ENCODE measurements at places on chromosomes 6 and 20.

DNA sequence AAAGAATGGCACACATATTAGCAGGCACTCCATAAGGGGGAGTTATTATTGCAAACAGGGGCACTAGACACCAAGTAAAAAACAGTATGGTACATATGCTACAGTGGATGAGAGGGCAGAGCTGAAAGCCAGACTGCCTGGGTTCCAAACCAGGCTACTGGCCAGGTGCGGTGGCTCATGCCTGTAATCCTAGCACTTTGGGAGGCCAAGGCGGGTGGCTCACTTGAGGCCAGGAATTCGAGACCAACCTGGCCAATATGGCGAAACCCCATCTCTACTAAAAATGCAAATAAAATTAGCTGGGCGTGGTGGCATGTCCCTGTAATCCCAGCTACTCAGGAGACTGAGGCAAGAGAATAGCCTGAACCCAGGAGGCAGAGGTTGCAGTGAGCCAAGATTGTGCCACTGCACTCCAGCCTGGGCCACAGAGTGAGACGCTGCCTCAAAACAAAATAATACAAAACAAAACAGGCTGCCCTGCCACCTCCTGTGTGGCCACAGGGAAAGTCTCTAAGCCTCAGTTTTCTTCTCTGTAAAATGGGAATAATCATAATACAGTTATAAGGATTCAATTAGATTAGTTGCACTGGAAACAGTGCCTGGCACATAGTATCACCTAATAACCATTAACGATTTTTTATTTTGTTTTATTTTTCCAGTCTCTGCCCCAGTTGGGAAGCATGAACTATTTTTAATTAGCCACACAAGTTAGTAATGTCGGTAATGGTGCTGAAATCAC lies 7.5 kb upstream of the TTPAL start:
- no peak for DNase-seq

DNA sequence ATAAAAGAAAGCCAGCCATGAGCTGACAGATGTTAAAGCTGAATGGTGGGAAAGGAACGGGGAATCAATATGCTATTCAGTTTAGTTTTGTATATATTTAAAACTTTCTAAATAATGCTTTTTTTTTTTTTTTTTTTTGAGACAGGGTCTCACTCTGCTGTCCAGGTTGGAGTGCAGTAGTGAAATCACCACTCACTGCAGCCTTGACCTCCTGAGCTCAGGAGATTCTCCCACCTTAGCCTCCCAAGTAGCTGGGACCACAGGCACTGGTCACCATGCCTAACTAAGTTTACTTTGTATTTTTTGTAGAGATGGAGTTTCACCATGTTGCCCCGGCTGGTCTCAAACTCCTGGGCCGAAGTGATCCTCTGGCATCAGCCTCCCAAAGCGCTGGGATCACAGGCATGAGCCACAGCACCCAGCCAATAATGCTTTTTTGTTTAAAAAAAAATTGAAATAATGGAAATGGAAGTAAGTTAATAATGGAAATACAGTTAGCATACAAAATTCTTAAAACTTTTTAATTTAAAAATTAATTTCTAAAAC lies 19.1 kb downstream of the EPB41L2 start:
- no peak for DNase-seq

GRCh38 chr20:35172434-35172806 lies 548 bp downstream of the PROCR start:
- DNase-seq: no peak

DNA sequence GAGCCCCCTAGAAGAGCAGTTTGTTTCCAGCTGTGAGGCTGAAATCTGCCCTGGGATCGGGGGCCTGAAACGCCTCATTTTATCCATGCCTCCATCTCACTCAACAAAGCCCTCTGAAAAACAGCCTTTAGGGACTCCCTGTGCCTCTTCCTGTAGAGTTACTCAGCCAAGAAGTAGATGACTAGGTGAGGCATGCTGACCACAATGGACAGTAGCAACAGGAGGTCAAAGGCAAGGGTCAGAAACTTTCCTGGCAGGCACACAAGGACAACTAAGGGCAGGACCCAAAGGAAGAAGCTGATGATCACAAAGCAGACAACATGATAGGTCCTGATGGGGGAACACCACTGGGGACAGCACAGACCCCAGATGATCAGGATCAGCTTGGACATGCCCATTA lies 12.8 kb downstream of the MAS1L start:
- no peak for DNase-seq

DNA sequence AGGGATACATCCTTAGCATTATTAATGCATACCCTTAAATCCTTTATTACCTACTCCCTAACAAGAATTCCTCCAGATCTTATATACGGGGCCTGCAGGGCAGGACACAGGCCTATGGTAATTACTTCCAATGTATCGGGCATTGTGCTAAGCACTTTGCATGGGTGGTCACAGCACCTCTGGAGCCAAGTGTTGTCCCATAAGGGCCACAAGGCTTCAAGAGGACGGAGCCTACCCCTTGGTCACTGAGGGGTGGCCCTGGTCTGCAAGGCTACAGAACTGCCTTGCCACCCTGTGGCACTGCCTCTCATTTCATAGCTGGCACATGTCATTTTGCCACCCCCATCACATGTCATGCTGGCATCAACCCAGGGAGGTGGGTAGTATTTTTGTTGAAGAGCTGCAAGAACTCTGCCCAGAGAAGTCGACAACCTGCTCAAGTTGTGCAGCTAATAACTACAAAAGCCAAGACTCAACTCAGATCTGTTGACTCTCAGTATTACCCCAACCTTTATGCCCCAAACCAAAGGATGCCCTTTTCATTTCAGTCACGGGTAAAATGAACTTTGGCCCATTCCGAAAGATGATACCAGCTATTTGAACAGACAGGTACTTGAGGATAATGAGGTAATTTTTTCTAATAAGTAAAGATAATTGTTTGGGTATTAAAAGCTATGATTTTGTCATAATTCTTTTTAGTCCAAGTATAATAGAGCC lies 144.1 kb upstream of the AKAP12 start:
- no peak for DNase-seq

DNA sequence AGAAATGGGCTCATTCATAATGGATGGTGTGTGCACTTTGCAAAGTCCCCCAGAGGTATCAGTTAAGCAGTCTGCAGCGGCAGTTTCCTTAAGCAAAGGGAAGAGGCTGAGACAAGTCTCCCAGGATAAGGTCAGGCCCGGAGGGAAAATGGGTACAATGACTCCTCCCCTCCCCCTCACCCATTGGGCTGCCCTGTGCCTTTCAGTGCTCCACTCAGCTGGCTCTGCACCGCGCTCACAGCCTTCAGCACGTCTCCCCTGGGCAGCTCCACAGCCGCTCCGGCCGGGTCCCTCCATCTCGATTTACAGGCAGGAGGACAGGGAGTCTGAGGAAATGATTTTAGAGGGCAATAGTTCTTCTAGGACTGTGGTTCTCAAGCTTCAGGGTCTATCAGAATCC lies 264.8 kb downstream of the LRFN2 start:
- DNase-seq: no peak

DNA sequence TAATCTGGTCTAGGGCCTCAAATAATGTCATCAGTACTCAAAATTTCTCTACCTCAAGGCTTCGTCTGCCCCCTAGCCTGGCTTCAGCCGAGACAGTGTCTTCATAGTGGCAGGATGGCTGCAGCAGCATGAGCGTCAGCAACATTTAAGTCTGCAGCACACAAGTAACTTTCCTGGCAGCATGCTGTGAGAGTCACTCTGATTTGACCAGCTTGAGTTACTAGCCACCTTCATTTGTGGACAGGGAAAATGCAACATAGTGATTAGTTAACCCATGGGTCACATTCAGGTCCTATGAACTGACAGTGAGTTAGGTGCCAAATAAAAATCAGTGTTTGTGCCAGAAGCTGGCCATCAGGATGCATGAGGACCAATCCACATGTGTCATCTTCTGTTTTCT lies 209.9 kb upstream of the SLC35B3 start:
- DNase-seq: no peak

DNA sequence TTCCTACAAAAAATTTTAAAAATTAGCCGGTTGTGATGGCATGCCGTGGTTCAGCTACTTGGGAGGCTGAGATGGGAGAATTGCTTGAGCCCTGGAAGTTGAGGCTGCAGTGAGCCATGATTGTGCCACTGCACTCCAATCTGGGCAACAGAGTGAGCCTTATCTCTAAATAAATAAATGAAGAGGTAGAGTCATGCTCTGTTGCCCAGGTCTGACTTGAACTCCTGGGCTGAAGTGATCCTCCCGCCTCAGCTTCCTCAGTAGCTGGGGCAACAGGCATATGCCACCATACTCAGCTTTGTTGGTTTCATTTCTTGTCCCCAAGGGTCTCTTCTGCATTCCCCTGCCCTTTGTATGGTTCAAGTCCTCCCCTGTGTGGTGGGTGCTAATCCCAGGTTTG lies 17.0 kb downstream of the HSPA1B start:
- no peak for DNase-seq

DNA sequence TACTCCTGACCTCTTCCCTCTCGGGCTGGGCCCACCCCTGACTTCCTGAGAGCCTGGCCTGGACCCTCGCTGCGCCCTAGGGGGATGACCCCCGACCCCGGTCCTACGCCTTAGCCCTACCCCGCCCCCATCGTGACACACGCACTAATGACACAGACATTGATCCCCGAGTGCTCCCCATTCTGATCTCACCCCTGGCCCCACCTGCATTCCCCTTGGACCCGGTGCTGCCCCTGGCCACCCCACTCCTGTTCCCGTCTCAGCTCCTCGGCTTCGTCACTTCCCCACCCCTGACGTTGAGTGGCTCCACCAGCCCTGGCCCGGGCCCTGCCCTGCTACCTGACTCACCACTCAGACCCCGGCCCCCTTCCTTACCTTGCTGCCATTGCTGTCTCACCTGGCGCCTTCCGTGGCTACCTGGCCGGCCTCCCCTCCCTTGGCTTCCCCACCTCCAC lies 12.1 kb downstream of the RBCK1 start:
- no peak for DNase-seq

DNA sequence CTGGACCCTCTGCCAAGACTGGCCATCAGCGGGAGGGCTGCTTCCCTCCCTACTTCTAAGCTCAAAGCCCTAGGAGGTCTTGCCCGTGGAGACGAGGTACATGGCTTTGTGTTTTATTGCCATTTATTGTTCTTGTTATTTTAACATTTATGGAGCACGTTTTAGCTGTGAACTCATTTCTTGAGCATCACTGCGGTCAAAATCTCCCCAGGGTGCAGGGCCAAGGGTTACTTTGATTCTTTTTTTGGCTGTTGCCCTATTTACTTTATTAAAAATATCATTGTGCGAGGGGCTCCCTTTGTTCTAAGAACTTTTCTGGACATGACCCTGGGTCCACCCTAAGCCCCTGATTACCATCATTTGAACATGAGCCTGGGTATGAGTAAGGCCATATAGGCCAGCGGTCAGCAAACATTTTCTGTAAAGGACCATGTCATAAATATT lies 51.6 kb downstream of the EYA2 start:
- DNase-seq: no peak

- no peak for DNase-seq
These were observed 262.0 kb downstream of the CD83 start for GRCh38 chr6:14379568-14379967.

- DNase-seq: no peak
These were observed 273.0 kb downstream of the ADGB start for GRCh38 chr6:146871611-146872425.
